ENCODE measurements at places on chromosomes 11 and 22. TPM values are rescaled to one million over a fixed set of nuclear protein-coding genes. Genes with fewer than 3 reads are reported as not detected.
A peak's percentile ranks its signal among the peaks of the same experiment; 100 is the strongest.

BDNF gene
- not detected for total RNA-seq

KRTAP5-10 gene
- not detected for total RNA-seq

TUB gene
- 9.3 TPM for total RNA-seq

NLRP14 gene
- total RNA-seq, result 1.3 TPM

GP1BB gene
- total RNA-seq, result 4.9 TPM

OOSP3 gene
- total RNA-seq, result not detected

PKNOX2 gene
- total RNA-seq, result 7.2 TPM

CABP2 gene
- total RNA-seq, result not detected

AMOTL1 gene
- 46.5 TPM for total RNA-seq

DNA sequence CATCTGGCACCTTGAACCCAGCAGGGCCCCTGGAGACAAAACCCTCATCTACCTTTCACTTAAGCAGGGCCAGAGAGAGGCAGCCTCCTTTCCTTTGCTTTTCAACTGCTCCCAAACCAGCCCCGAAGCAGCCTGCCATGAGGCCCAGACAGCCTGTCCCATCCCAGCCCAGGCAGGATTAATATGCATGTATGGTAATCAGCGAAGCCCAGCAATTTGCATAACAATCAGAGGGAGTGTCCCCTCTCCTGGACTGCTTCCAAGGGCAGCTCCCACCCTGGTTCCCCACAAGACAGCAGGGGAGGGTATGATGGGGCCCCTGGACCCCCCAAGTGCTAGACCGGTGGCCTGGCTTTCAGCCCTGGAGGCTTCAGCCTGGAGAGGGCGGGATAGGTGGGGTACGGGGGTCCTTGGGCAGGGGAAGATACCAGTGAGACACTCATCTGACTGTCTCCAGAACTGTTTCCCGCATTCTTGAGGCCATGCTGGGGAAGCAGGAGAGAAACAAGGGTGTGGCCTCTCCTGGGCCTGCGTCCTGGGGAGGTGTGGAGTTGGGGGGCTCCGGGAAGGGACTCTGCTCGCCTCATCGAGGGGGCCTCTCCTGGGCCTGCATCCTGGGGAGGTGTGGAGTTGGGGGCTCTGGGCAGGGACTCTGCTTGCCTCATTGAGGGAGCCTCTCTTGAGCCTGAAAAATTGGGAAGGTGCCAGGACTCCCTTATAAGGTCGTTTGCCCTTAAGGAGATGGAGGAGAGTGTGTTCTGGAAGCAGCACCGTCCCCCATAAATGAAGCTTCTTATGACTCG lies 93.2 kb upstream of the PRR5 start:
- H3K4me3 ChIP-seq, result no peak overlapping the region
- H3K36me3 ChIP-seq, result no peaks in the 10 kb centered on the region
- no peaks in the 10 kb centered on the region for H3K4me1 ChIP-seq
- DNase-seq, result no peak

DNA sequence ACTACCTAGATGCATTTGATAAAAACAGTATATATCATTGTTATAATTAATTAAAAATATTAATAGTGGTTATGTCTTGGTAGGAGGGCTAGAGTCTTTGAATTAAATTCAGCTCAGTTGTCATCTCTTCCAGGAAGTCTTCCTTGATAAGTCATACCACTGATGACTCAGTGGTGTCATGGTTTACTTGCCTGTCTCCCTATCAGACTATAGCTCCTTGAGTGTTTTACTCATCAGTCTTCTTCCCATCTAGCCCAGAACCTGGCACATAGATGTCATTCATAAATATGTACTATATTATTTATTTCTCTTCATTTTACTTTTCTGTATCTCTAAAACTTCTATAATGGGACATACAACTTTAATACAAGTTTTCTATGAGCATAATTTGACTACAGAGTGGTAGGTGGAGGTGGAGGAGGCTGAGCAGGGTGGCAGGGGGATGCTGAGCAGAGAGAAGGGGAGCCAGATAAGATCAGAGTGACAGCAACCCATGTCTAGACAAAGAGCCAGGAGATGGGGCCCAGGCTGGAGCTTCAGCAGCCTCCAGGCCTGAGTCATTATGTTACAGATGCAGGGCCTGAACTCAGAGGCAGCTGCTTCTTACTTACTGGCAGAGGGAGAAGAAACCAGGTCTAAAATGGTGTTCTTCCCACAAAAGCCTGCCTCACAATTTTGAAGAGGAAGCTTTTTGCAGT lies 82.3 kb upstream of the PHOX2A start:
- H3K4me3 ChIP-seq, result no peak overlapping the region
- no peaks in the 10 kb centered on the region for H3K27me3 ChIP-seq
- peaks cover 23% of the 10 kb centered on the region for H3K4me1 ChIP-seq
- no peak for DNase-seq
- peaks cover 36% of the 10 kb centered on the region for H3K36me3 ChIP-seq
- H3K27ac ChIP-seq, result no peak overlapping the region

- peak overlapping the region; percentile 96 for H3K27ac ChIP-seq
- peak overlapping the region; percentile 76 for H3K4me3 ChIP-seq
- no peaks in the 10 kb centered on the region for H3K36me3 ChIP-seq
- H3K27me3 ChIP-seq, result no peaks in the 10 kb centered on the region
- H3K4me1 ChIP-seq, result peaks cover 22% of the 10 kb centered on the region
- no peak for DNase-seq
Observed at GRCh38 chr22:26672060-26672471, 14.7 kb downstream of the MIAT start.

GRCh38 chr11:63908631-63909401 lies 8.1 kb downstream of the RCOR2 start:
- no peaks in the 10 kb centered on the region for H3K36me3 ChIP-seq
- H3K27me3 ChIP-seq, result no peaks in the 10 kb centered on the region
- no peak for DNase-seq
- peaks cover 21% of the 10 kb centered on the region for H3K4me1 ChIP-seq
- H3K27ac ChIP-seq, result peak overlapping the region; percentile 19

DNA sequence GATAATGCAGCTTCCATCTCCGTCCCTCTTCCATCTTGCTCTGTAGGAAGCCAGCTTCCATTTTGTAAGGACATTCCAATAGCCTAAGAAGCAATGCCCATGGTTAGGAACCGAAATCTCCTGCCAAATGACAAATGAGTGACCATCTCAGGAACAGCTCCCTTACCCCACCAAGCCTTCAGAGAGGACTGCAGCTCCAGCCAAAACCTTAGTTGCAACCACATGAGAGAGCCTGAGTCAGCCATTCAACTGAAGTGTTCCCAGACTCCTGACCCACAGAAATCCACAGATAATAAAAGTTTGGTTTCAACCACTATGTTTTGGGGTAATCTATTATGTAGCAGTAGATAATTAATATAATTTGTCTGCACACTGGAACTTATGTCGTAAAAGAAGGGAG lies 51.7 kb upstream of the LDLRAD3 start:
- H3K4me1 ChIP-seq, result no peaks in the 10 kb centered on the region
- H3K27me3 ChIP-seq, result no peaks in the 10 kb centered on the region
- no peak overlapping the region for H3K4me3 ChIP-seq
- DNase-seq, result no peak
- no peak overlapping the region for H3K27ac ChIP-seq

DNA sequence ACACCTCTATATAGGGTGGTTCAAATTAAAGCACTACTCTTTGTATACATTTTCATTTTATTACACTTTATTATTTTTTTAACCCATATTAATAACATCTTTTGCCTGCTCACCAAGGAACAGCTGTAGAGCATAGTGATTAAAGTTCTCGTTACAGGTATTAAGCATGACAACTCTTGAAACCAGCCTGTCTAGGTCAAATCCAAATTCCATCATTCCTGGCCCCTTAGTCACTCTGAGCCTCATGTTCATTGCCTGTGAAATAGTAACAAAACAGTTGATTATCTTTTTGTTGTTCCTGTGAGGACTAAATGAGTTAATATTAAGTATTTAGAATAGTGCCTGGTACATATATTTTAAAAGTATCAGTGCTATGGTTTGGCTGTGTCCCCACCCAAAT lies 334.5 kb downstream of the RAB38 start:
- H3K4me3 ChIP-seq, result no peak overlapping the region
- DNase-seq, result no peak
- no peaks in the 10 kb centered on the region for H3K27me3 ChIP-seq
- no peaks in the 10 kb centered on the region for H3K36me3 ChIP-seq
- no peaks in the 10 kb centered on the region for H3K4me1 ChIP-seq

DNA sequence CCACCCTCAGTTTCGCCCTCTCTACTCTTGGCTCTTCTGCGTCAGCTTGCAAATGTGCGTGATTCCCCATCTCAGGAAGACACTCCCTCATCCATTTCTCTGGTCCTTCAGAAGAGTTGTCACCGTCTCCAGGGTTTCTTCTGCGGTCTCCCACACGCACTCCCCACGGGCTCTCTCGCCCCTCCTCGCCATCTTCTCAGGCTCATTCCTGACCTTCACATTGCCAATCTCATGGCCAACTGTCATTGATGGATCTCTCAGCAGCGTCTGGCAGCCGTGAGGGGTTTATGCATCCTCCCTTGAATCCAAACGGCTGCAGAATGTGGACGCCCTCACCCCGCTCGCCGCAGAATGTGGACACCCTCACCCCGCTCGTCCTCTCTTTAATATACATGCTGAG lies 10.5 kb downstream of the SYNGR1 start:
- no peaks in the 10 kb centered on the region for H3K27me3 ChIP-seq
- H3K27ac ChIP-seq, result no peak overlapping the region
- no peak overlapping the region for H3K4me3 ChIP-seq
- no peak for DNase-seq

DNA sequence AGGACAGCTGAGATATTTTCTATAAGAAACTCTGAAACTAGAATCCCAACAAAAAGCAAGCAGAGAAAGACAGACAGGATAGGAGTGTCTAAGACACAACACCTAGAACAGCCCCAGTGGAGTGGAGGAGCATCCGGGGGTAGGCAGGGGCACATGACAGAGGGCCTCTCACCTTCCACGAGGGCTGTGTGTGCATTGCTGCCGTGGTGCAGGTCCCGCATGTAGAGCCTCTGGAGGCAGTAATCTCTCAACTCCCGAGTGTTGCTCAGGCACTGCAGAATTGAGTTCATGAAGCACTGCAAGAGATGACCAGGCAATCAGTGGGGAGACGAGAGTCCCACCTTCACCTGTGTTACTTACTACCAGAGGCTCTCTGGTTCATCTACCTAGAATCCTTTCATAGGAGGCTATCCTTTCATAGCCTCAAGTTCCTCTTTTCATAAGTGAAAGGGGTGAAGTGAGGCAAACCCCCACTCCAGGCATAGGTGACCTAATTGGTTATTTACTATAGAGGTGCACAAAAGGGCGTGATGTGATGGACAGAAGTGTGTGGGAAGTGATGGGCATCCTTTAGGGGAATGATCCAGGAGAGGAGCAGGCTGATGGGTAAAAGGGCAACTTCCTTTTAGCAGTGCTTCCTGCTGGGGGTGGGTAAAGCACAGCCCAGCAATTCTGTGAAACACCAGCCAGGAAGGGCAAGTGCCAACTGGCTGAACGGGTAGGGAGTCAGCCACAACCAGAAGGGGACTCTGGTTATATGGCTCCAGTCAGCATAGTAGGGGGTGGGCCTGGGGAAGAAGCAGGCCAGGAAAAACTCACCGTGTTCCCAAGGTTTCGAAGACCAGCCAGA lies 13.1 kb upstream of the MFRP start:
- no peak for DNase-seq
- peaks cover 29% of the 10 kb centered on the region for H3K36me3 ChIP-seq
- no peak overlapping the region for H3K4me3 ChIP-seq
- H3K27me3 ChIP-seq, result no peaks in the 10 kb centered on the region

GRCh38 chr11:1456596-1457325 lies 29.8 kb downstream of the MOB2 start:
- H3K4me3 ChIP-seq, result no peak overlapping the region
- H3K27ac ChIP-seq, result no peak overlapping the region
- H3K4me1 ChIP-seq, result no peaks in the 10 kb centered on the region
- H3K36me3 ChIP-seq, result no peaks in the 10 kb centered on the region

GRCh38 chr11:71114124-71114851 lies 138.1 kb downstream of the SHANK2 start:
- H3K4me1 ChIP-seq, result peaks cover 2% of the 10 kb centered on the region
- no peaks in the 10 kb centered on the region for H3K27me3 ChIP-seq
- DNase-seq, result no peak
- no peaks in the 10 kb centered on the region for H3K36me3 ChIP-seq

DNA sequence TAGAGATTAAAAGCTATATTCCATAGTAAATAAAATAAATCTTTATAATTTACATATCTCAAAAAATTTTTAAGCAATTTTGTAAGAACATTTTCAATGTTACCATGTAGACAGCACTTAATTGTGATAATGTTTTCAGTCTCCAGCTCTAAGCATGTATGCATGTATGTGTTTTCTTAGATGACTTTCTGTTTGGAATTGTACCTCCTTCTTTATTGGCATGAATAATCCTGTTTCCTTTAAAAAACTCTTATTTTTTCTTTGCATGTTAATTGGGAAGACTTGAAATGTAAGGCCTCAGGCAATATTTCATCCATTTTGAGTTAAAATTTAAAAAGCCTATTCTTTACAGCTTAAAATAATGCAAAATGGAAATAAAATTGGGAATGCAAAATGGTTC lies 2.0 kb upstream of the OR2AG1 start:
- no peaks in the 10 kb centered on the region for H3K4me1 ChIP-seq
- no peaks in the 10 kb centered on the region for H3K27me3 ChIP-seq
- no peak overlapping the region for H3K27ac ChIP-seq
- H3K4me3 ChIP-seq, result no peak overlapping the region
- H3K36me3 ChIP-seq, result no peaks in the 10 kb centered on the region

GRCh38 chr11:3058753-3059664 lies 1.8 kb upstream of the CARS1 start:
- DNase-seq, result no peak
- H3K27me3 ChIP-seq, result no peaks in the 10 kb centered on the region
- no peak overlapping the region for H3K4me3 ChIP-seq
- no peaks in the 10 kb centered on the region for H3K36me3 ChIP-seq
- H3K4me1 ChIP-seq, result peaks cover 17% of the 10 kb centered on the region

DNA sequence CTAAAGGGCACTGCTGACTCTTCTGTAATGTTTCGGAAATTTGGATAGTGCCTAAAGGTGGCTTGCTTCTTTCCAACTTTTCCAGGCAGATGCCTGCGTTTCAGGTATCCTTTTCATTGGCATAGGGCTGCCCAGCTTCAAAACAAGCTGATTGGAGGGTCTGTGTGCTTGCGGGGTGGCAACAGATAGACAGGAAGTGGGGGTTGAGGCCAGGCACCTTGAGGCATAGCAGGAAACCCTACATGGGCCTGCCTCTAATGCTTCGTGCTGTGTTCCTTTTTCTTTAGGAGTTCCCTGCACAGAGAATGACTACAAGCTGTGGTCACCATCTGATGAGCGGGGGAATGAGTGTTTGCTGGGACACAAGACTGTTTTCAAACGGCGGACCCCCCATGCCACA lies 92.2 kb upstream of the SORL1-AS1 start:
- no peaks in the 10 kb centered on the region for H3K4me1 ChIP-seq
- no peak overlapping the region for H3K4me3 ChIP-seq
- DNase-seq, result no peak
- H3K36me3 ChIP-seq, result no peaks in the 10 kb centered on the region

DNA sequence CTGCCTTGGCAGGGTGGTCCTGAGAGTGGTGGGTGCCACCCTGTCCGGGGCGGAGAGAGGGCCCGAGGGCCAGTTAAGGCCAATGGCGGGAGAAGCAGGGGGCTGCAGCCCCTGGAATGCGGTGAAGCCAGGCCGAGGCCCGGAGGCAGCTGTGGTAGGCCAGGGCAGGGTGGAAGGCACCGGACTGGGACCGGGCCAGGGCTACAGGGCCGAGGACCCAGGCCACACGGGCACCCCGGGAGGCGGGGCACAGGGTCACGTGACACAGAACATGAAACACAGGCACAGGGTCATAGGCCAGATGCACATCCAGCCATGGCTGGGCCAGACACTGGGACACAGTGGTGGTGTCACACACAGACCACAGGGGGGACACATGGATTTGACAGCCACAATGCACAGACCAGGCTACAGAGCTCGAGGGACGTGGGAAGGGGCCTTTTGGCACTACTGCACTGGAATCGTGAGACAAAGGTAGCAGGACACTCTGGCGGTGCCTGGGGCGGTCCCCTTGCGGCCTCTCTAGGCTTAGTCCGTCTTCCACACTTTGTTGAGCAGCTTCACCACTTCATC lies 2.8 kb downstream of the SLC25A1 start:
- peak overlapping the region; percentile 24 for H3K27ac ChIP-seq
- H3K4me1 ChIP-seq, result peaks cover 55% of the 10 kb centered on the region
- H3K27me3 ChIP-seq, result no peaks in the 10 kb centered on the region
- DNase-seq, result no peak
